ENCODE measurements at places on chromosomes 11 and 22. TPM values are rescaled to one million over a fixed set of nuclear protein-coding genes. Genes with fewer than 3 reads are reported as not detected.

- H3K27ac ChIP-seq = no peak overlapping the region
- H3K4me1 ChIP-seq = no peaks in the 10 kb centered on the region
- no peak for DNase-seq
- no peak overlapping the region for H3K4me3 ChIP-seq
- no peaks in the 10 kb centered on the region for H3K27me3 ChIP-seq
Observed at GRCh38 chr11:133347988-133348387, 184.3 kb downstream of the OPCML start.

- no peaks in the 10 kb centered on the region for H3K27me3 ChIP-seq
- H3K27ac ChIP-seq = no peak overlapping the region
- H3K4me3 ChIP-seq = no peak overlapping the region
- no peaks in the 10 kb centered on the region for H3K4me1 ChIP-seq
Observed at GRCh38 chr11:34191578-34191977, 86.1 kb downstream of the NAT10 start.

DNA sequence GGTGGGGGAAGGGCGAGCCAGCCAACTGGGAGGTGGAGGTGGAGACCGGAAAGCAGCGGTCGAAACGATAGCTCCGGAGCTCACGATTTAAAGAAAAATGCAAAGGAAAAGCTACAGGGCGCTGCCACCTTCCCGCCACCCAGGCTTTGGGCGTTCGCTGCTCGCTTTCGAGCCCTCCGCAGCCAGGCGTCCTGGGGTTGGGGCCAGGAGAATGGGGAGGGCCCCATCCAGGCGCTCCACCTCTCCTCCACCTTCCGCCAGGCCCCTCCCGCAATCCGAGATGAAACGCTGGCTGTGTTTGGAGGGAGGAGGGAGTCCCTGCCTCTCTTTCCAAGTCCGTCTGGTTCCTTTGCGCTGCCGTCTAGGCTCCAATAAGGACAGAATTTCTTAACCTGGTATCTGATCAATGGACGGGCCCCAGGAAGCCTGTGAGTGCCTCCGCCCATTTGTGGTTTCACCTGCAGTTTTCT lies 483 bp upstream of the ABTB2 start:
- no peaks in the 10 kb centered on the region for H3K36me3 ChIP-seq
- DNase-seq = no peak
- peaks cover 15% of the 10 kb centered on the region for H3K4me1 ChIP-seq
- H3K4me3 ChIP-seq = peak overlapping the region; percentile 51
- no peak overlapping the region for H3K27ac ChIP-seq
- no peaks in the 10 kb centered on the region for H3K27me3 ChIP-seq

DNA sequence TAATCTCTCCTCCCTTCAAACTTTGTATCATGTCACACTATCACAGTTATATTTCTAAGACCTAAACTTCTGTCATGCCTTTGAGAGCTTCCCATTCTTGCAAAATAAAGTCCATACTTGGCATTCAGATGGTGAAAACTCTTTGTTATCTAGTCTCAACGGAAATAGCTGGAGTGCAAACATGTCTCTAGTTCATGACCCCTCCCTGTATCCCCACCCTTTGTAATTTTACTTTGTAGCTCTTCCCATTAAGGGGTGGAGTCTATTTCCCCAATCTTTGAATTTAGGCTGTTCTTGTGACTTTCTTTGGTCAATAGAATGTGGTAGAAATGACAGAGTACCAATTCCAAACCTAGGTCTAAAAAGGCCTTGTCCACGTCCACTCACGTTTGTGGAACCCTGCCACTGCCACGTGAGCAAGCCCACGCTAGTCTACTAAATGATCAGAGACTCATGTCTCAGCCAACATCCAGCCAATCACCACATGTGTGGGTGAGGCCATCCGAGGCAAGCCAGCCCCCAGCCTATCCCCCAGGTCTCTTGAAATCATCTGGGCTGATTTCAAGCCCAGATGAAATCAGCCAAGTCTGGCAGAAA lies 23.4 kb downstream of the SLN start:
- H3K4me3 ChIP-seq = no peak overlapping the region
- no peak overlapping the region for H3K27ac ChIP-seq
- H3K27me3 ChIP-seq = no peaks in the 10 kb centered on the region
- no peaks in the 10 kb centered on the region for H3K36me3 ChIP-seq
- H3K4me1 ChIP-seq = peaks cover 8% of the 10 kb centered on the region
- DNase-seq = peak; percentile 58

DNA sequence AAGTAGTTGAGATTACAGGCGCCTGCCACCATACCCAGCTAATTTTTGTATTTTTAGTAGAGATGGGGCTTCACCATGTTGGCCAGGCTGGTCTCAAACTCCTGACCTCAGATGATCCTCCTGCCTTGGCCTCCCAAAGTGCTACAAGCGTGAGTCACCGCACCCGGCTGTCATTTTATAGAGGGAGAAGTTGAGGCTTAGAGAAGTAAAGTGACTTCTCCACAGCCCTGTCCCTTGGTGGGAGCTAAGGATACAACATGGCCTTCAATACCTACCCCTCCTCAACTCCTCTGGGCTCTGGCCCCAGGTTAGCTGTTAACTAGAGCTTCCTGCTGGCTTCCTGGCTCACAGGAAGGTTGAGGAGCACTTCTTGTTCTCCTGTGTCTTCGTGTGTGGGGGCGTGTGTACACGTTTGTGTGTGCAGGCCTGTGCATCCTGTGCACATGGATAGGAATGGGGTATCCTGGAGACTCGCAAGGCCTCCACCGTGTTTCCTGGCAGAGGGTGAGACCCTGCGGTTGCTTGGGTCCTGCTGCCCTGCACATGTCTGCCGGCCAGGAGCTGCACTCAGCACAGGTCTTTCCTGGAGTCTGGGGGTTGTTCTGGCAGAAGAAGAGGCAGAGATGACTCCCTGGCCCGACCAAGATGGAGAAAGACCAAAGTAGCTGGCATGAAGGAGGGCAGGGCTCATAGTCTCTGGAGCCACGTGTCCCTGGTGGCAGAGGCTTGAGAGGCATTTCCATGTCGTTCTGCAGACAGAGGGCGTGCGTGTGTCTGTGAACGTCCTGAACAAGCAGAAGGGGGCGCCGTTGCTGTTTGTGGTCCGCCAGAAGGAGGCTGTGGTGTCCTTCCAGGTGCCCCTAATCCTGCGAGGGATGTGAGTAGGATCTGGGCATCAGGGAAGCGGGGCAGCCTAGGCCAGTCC lies 2.4 kb downstream of the SIDT2 start:
- no peak overlapping the region for H3K4me3 ChIP-seq
- no peaks in the 10 kb centered on the region for H3K27me3 ChIP-seq
- DNase-seq = peak; percentile 86
- H3K4me1 ChIP-seq = peaks cover 31% of the 10 kb centered on the region
- no peak overlapping the region for H3K27ac ChIP-seq

DNA sequence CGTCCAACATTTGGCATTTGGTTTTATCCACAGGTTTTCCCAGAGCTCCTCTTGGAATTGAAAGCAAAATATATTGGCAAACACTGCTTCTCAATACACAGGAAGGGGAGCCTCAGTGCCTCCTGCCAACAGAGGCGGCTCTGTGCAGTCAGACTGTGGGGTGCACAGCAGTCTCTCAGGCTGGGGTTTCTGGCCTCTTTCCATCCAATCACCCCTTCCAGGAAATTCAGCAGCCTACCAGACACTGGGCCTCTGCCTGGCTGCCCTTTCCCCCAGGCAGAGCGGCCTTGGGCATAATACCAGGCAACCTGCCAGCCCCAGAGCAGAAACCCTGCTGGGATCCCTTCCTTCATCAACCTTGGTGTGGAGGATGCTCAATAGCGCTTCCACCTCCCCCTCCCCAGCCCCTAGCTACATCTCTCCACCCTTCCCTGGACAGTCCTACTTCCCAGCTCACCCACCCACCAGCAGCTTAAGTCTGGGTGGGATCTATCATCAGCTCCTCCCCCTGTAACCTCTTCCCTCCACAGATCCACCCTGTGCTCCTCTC lies 17.8 kb upstream of the RAPSN start:
- peaks cover 33% of the 10 kb centered on the region for H3K36me3 ChIP-seq
- peaks cover 57% of the 10 kb centered on the region for H3K4me1 ChIP-seq
- peak overlapping the region; percentile 78 for H3K27ac ChIP-seq
- DNase-seq = no peak
- no peak overlapping the region for H3K4me3 ChIP-seq

GRCh38 chr11:99371257-99371656 lies 350.5 kb downstream of the CNTN5 start:
- H3K4me3 ChIP-seq = no peak overlapping the region
- no peaks in the 10 kb centered on the region for H3K36me3 ChIP-seq
- no peaks in the 10 kb centered on the region for H3K4me1 ChIP-seq
- H3K27ac ChIP-seq = no peak overlapping the region

GRCh38 chr11:112318661-112319060 lies 58.0 kb upstream of the PLET1 start:
- no peaks in the 10 kb centered on the region for H3K36me3 ChIP-seq

Gene PLEKHB1
- 6.0 TPM for total RNA-seq

Gene VWA5A
- total RNA-seq = not detected

Gene ACTN3
- total RNA-seq = not detected

Gene WBP2NL
- total RNA-seq = 0.19 TPM

Gene CYP2D6
- total RNA-seq = 2.9 TPM

Gene KLHDC7B
- total RNA-seq = 9.8 TPM

Gene ELMOD1
- total RNA-seq = 0.65 TPM
